ENCODE measurements at places on chromosomes 3 and 15.

DNA sequence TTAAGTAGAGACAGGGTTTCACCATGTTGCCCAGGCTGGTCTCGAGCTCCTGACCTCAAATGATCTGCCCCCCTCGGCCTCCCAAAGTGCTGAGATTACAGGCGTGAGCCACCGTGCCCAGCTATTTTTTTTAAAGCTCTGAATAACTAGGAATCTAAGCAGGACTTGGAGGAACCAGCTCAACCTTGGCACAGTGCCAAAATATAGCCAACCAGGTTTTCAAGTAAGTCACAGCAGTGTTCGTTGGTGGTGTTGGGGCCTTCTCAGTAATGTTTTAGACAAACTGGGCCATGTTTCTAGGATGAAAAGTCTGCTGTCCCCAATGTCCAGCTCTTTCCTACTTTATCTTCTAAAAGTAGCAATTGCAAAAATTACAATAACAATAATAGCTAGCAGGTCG lies 6.4 kb upstream of the ADAM10 start:
- DNase-seq = no peak

DNA sequence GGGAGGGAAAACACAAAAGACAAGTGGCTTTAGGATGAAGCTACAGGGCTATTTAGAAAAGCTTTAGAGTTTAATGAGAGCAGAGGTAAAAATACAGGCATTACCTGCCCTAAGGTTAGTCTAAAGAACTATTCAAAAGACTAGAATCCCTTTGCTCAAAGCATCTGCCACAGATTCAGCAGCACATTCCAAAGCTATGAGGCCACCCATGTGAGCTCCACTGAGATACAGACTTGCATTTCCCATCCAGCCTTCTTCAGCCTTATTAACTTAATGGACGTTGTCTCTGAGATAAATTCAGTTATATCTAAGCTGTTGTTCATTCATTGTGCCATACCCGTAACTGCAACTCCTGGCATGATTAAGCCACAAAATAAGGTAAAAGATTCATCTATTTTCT lies 25.4 kb downstream of the CXCR6 start:
- no peak for DNase-seq

DNA sequence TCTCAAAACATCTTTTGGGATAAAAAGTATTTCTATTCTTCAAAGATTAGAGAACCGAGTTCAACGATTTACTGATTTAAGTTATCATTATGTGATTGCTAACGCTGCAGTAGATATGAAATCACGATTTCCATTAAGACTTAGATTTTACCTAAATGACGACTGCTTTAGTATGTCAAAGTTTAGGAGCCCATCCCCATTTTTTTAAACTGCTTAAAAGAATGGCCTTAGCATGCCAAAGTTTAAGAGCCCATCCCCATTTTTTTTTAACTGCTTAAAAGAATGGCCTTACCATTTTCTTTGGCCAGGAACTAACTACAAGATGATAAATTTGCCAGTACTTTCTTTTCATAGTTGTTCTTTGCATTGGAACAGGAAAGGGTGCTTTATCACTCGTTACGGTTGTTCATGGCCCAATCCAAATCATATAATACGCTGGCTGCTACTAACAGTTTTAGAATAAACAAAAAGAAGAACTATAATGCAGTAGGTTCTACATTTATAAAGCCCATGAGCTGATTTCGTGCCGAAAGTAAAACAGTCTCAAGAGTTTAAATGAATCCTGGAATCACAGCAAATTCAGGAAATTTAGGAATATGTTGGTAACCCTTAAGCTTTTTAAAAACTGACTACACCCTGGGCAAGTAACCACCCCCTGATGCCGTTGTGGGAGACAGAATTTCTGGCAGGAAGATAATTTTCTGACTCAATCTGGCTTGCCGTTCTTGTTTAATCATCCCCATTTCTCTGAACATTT lies 869 bp upstream of the TSC22D2 start:
- no peak for DNase-seq

GRCh38 chr3:15823092-15823491 lies 25.3 kb upstream of the ANKRD28 start:
- DNase-seq = no peak

All from stimulated activated CD4-positive, alpha-beta T cell treated with anti-CD3 and anti-CD28 coated beads, Interleukin-4, amount 100 ng/mL, for 4 hours (primary cell).